Left cardiac atrium (tissue), 4 donors: ENCODE measurements at places on chromosomes 1 and 21. TPM values are rescaled to one million over a fixed set of nuclear protein-coding genes. Genes with fewer than 3 reads are reported as not detected.

Gene AADACL3
- 0.18 TPM for total RNA-seq

Gene ASPM
- total RNA-seq = 0.53 TPM

Gene SPRR2G
- not detected for total RNA-seq

Gene C1orf141
- not detected for total RNA-seq

Gene KRTAP12-2
- not detected for total RNA-seq

Gene CHAF1B
- total RNA-seq = 0.84 TPM

Gene DCAF8
- 121 TPM for total RNA-seq

Gene BMP8A
- total RNA-seq = 2.9 TPM

Gene TNFSF18
- total RNA-seq = 0.15 TPM

Gene MYOG
- not detected for total RNA-seq

Gene ATP1A2
- total RNA-seq = 114 TPM

Gene IPO13
- total RNA-seq = 30.1 TPM

Gene PADI3
- not detected for total RNA-seq

Gene OPRD1
- not detected for total RNA-seq

Gene FCRL4
- not detected for total RNA-seq

Gene FMOD
- total RNA-seq = 51.6 TPM

Gene SYDE2
- total RNA-seq = 14.5 TPM
